ENCODE measurements at places on chromosomes 11 and 22.

- DNase-seq, result no peak
Observed at GRCh38 chr11:59669611-59670009, 773 bp upstream of the PATL1 start.

DNA sequence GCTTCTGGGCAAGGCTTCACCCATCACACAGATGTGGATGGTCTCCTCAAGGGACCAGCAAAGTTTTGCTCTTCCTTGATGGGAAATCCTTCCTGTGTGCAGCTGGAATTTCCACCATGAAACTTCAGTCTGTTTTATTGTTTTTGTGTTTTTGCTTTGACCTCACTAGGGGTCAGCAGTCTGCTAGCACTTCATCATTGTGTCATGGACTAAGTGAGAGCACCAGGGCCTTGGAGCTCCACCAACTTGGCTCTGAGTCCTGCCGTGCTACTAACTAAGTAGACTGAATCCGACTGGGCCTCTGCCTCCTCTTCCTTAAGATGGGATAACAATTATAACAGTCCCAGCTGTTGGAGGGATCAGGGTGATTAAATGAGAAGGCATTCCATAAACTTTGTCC is 305.8 kb upstream of the NCAM1 start:
- no peak for DNase-seq

- DNase-seq, result no peak
Observed at GRCh38 chr11:118055966-118056365, 20.9 kb upstream of the TMPRSS4 start.

DNA sequence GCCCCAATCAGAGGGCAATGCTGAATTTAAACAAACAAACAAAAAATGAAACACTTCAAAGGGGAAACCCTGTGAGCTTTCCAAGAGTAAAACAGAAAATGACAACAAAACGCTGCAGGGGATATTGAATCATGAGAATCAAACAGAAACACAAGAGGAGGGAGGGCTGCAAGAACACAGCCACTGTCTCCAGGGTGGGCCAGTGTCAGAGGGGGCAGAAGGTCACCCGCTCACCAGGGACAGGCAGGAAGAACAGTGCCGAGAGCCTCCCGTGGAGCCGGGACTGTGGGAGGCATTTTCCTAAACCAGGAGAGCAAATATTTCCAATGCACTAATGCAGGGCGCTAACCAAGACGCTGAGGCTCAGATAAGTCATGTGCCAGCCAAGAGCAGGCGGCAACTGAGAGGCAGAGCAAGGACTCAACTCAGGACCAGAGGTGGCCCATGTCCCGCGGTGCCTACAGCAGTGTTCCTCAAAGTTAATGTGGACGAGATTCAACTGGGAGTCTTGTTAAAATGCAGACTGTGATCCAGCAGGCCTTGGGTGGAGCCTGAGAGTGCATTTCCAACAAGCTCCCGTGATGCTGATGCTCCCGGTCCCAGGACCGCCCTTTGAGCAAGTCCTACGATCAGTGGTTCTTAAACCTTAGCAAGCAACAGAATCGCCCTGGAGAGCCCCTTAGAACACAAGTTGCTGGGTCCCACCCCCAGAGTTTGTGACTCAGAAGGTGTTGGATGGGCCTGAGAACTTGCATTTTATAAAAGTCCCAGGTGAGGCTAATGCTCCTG is 197.2 kb downstream of the TENM4 start:
- no peak for DNase-seq

- DNase-seq, result no peak
Observed at GRCh38 chr11:11449327-11449726, 96.3 kb upstream of the CSNK2A3 start.

GRCh38 chr22:40377931-40378330 is 7.5 kb downstream of the SGSM3 start:
- no peak for DNase-seq

- no peak for DNase-seq
Observed at GRCh38 chr11:116857936-116858335, 20.5 kb upstream of the APOA1 start.

GRCh38 chr11:65148657-65149056 is 14.3 kb upstream of the SYVN1 start:
- no peak for DNase-seq

- DNase-seq, result no peak
Observed at GRCh38 chr22:33057363-33057995, 702 bp downstream of the SYN3 start.

DNA sequence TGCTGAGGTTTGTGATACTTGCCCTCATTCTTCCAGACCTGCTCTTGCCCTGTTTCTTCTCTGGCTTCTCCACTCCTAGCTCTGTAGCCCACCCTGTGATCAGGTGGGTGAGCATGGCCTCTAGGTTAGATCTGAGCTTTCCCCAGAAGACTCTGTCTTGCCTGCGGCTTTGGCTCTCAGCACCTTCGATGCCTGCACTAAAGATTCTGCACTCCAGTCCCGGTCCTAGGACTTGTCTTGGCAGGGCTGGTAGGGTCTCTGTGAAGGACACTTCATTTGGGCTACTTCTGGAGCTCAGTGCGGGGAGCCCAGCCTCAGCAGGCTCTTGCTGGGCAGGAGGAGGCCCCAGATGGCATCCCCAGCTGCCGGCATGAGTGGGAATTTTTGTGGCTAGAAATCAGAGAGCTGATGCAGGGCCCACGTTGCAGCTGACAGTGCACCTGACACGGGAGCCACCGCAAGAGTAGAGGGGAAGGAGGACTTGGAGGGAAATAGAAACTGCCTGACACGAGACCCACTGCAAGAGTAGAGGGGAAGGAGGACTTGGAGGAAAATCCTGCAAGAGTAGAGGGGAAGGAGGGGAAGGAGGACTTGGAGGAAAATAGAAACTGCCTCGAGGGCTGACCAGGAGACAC is 226.9 kb upstream of the B3GAT1 start:
- DNase-seq, result no peak

GRCh38 chr11:119995730-119996491 is 142.0 kb downstream of the TRIM29 start:
- DNase-seq, result no peak

- DNase-seq, result no peak
Observed at GRCh38 chr11:71114124-71114851, 138.1 kb downstream of the SHANK2 start.

DNA sequence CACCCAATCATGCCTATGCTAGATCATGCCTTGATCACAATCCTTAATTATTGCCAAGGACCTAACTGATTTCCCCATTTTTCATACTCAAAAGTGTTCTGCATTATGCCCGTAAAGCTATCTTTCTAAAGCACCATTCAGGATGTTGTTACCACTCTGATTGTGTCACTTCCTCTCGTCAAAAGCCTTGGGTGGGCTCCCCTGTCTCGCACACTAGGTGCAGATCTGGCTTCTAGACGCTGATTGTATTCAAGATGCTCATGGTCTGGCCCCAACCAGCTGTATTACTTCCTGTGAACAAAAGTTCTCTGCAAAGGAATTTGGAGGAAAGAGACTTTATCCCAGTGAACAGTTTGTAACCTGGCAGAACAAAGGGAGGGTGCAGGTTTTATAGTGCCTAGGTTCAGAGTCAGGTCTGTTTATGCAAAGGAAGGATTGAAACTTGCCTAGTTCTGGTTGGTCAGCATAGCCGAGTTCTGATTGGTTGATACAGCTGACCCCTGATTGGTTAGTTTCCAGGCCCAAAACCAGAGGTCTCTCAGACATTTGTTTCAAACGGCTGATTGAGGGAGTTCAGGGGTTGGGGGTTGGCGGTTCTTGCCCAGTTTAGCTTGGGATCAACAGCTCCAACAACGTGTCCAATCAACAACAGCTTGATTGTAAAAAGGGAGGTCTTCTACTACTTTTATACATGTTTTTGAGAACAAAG is 25.4 kb downstream of the ATG13 start:
- no peak for DNase-seq

DNA sequence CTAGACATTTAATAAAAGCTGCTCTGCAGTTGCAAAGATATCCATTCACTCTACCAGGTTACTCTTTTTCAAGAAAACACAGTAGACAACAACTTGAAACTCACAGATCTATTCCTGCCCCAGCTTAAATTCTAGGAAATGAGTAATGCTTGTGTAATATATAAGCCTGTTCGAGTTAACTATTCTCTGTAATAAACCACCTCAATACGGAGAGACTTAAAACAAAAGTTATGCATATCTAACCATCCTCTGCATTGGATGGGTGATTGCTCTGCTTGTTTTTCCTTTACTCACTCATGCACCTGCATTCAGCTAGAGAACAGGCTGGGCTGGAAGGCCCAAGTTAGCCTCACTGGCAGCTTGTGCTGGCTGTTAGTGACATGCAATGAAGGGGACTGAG is 13.3 kb downstream of the LRRC4C start:
- no peak for DNase-seq

DNA sequence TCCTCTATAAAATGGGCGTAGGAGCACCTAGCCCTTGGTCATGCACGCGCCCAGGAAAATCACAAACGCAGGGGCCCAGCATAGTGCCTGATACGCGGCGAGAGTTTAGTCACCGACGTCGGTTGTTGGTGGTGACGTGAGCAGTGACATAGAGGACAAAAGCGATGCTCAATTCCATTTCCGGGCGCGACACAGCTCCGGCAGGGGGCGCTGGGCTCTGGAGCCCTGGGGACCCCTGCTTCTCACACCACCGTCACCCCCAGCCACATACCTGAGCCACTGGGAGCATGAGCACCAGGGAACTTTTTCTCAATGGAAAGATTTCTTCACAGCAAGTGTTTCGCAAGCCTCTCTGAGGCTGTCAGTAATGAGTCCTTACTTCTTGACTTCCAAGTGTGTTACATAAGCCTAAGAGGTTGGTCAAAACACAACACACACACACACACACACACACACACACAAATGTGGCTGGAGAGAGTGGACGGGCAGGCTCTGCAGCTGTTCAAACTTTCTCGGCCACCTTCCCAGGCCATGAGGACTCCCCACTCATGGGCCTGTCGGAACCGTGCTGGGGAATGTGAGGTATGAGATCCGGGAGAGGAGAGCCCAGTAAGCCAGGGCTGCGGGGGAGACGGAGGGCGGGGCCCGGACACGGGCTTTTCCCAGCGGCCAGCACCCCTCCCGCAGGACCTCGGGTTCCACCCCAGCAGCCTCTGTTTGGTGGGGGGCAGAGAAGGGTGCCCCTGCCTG is 36.9 kb upstream of the LINC01488 start:
- DNase-seq, result no peak

- no peak for DNase-seq
Observed at GRCh38 chr11:106051103-106051502, 26.0 kb downstream of the KBTBD3 start.

DNA sequence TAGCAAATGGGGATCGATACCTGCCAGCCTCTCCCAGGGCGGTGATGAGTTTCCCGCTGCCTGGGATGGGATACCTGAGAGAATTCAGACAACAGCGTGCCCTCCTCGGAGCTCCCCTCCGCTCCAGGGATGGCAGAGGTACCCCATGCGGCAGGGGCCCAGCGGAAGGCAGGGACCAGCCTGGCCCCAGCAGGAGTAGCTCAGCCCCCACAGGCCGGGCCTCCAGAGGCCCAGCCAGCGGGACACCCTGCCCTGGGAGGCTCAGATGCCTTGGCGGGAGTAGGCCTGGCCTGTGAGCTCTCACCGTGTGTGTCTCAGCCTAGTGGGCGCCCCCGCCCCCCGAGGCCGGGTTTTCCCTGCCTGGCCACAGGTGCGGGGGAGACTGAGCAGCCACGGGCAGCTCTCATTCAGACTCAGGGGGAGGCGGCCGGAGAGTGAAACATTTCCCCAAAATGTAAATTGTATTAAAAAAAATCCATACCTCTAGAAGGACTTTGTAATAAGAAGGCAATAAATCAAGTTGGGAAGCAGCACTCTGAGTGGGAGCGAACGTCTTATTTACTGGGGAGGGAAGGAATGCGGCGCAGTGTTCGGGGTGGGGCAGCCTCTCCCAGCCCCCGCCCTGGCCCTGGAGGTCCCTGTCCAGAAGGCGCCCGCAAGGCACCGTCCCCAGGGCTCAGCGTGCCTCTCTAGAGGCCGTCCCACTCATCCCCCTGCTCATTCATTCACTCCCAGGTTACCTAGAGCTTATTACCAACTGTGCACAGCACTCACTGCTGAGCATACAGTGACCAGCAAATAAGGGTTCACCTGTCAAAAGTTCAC is 888.0 kb downstream of the BRD1 start:
- no peak for DNase-seq

Data from stimulated activated CD8-positive, alpha-beta memory T cell treated with anti-CD3 and anti-CD28 coated beads, Interleukin-7, amount 100 ng/mL, for 48 hours (primary cell).